ENCODE measurements at places on chromosomes 13 and 19.

DNA sequence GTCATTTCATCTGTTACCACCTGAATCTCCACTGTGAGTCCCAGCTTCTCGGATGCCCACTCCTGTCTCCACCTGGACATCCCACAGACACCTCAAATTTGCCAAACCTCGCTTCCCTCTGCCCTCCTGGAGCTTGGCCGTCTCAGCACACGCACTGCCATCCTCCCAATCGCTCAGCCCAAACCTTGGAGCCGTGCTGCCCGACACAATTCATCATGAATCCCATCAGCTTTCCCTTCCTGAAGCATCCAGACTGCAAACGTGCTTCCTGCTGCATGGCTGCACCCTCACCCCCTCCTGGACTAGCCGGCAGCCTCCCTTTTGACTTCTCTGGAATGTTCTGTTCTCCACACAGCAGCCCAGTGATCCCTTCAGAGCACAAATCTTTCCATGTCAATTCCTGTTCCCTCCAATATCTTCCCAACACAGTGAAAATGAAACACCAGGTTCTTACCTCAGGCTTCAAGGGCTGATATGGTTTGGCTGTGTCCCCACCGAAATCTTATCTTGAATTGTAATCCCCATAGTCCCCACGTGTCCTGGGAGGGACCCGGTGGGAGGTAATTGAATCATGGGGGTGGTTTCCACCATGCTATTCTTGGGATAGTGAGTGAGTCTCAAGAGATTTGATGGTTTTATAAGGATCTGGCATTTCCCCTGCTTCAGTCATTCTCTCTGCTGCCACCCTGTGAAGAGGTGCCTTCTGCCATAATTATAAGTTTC is 1.1 kb upstream of the PROZ start:
- no peak for DNase-seq

DNA sequence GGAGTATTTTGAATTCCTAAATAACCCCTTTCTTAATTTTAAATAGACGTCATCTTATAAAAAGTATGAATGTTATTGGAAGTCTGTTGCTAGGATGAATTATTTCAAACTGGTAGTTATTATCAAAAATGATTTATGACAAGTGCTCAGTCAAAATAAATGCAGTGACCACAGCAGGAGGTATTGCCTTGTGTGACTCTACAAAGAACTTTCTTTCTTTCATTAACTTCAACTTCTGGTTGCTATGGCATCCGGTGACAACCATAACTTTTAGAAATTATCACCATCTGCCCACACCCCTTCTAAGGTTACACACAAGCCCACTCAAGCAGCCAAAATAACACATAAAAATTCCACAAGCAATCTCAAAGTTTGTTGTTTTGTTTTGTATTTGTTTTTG is 189.9 kb downstream of the DACH1 start:
- no peak for DNase-seq

DNA sequence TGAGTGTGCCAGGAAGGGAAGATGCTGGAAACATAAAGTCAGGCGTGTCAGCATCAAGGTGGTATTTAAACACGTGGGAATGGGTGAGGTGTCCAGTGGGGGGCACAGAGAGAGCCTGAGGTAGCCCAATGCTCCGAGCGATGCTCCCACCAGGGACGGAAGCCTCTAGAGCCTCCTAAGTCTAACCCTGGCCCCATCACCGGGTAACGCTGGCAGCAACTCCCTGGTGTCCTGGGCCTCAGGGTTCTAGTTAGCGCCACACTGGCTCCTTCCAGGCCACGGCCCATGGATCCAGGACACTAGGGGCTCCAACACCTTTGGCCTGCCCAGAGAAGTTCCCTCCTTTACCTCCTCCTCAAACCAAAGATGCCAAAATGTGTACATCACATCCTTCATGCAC is 65.4 kb downstream of the EPS15L1 start:
- DNase-seq, result no peak

DNA sequence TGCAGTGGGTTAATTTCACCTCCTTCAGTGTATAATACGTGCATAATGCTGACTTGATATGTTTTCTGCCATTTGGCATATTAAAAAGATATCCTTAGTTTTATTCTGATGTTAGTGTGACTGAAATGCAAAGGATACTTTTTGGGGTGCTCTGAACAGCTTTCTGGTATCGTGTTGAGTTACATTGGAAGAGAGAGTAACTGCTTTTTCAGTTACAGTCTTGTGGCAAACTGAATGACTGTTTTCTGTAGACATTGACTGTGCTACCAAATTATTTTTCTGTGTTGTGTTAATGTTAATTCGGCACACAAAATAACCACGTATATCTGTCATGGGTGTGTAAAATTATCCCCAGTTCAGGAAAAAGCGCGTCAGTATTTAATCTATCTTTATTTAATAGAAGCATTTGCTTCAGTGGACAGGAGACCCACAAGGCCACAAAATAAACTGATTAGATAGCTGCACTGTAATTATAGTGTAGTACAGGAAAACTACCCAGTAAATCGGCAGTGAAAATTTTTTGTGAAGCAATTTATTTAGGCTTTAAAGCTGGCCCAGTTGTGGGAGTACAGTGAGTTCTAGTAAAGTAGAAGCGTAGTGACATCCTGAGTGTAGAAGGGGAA is 2.5 kb downstream of the URI1 start:
- no peak for DNase-seq

DNA sequence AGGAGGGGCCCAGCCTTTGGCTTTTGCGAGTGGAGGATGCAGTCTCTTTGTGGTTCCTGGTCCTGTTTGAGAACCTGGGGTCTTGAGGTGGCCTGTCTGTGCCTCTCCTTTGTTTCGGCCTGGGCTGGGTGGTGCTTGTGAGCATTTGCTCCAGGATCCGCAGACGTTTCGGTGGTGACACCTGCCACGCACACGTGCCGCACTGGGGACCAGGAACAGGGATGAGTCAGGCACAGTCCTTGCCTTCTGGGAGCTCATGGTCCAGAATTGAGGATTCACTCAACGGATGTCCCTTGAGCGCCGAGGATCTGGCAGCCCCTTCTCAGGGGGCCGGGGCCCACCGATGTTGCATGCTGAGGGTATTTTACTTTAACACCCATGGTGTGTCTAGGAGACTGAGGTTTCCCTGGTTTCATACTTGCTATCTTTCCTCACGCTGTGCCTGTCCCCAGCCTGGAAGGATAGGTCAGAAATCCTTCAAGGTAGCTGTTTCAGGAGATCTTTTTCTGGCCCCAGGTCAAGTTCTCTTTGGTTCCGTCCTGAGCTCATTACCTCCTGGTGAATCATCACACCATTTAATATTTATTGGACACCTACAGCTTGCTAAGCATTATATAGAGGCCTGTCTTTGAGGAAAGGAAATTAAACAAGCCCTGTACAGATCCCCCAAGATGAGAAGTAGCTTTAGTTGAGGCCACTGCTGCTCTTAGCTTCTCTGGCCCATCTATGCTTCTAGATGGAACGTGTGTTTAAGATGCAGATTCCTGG is 5.1 kb downstream of the HDGFL2 start:
- no peak for DNase-seq

GRCh38 chr13:112764028-112764427 is 74.2 kb downstream of the ATP11A start:
- DNase-seq, result no peak

DNA sequence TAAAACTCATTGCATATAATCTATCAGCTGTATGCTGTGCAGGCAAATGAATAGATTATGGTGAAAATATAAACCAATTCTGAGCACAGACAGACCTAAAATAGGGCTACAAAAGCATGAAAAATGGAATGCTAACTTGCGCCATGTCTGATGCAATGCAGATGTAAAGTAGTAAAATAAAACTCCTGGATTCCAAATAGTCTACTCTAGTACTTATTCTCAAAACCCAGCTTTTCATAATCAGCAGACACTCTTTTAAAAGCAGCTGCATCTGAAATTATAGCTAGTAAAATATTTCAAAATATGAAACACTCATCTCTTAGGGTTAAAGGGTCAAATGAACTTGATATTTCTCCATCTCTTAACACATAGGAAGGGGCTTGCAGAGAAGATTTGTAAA is 4.7 kb upstream of the POMP start:
- DNase-seq, result no peak

DNA sequence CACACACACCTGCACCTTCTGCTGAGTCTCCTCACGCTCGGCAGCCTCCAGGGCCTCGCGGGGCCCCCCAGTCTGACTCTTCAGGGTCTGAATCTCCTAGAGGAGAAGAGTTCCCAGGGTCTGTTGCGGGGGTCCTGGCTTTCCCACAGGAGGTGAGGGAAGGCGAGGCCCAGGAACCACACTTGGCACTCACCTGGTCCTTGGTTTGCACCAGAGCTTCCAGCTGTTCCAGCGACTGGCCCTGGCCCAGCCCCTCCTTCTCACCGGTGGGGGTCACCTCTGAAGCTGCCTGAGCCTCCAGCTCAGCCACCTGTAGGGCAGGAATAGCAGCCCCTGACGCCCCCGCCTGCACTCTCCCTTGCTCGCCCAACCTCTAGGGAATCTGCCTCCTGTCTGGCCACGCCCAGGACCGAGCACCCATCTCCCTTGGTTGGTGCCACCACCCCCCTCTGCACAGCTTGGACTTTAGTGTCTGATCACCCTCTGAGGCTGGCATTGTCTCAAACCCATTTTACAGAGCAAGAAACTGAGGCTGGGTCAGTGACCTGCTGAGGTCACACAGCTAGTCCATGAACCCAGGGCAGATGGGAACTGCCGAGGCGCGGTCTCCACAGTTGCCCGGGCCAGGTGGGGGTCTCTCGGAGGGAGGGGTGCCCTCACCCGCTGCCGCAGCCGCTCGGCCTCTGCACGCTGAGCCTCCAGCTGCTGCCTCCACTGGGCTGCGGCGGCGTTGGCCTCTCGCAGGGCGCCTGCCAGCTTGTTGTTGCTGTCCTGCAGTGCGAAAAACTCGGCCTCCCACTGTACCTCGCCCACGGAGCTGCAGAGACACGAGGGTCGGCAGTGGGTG is 9.5 kb downstream of the HOMER3 start:
- no peak for DNase-seq

GRCh38 chr13:77429320-77430142 is 102.6 kb upstream of the MYCBP2 start:
- DNase-seq, result no peak

GRCh38 chr13:113292021-113292862 is 4.8 kb upstream of the LAMP1 start:
- DNase-seq, result no peak

DNA sequence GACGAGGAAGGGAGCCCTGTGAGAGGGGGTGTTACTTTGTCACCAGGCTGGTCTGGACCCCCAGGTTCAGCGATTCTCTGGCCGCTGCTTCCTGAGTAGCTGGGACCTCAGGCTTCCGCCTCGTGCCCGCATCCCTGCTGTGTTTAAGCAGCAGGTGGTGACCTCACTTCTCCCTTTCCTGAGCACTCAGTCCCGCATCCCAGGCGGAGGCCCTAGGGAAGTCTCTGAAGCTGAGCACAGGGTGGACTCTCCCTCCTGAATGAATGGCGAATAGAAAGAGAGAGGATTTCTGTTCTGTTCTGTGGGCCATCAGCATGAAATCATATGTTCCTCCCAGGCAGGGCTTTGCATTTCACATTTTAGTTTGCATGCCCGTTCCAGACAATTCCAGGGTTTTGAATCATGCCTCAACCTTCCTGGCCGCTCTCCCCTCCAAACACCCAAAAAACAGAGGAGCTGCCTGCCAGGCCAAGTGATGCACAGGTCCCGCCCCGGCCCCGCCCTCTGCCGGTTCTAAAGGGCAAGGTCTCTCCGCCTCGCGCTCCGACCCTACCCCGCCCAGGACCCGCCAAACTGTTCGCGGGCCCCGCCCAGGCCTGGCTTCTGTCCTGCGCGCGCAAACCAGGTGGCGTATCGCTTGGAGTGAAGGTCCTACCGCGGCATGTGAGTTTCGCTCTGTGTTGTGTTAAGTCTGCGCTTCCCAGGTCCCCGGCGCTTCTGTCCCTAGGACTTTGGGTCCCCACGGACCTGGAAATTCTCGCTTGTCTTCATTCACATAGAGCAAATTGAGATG is 35.1 kb upstream of the ZNF808 start:
- peak; percentile 8 for DNase-seq

GRCh38 chr13:99993660-99994637 is 12.4 kb downstream of the ZIC2 start:
- DNase-seq, result no peak
